ENCODE measurements at places on chromosomes 6 and 20.
A peak's percentile ranks its signal among the peaks of the same experiment; 100 is the strongest.

DNA sequence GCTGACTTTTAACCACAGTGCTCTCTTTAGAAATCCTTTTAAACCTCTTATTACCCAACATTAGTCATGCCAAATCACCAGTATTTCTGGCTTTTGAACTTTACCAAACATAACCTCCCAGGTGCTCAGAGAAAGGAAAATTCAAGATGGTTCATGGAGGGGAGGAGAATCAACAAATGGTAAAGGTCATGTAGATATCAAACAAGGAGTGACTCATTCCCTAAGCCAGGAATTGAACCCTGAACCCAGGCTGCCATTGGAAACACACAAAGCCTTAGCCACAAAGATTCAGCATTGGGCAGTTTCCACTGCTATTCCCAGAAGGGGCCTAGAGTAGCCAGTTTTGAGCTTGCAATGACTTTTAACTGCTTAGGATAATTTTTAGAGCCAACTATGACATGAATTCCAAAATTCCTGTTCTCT, 21.6 kb upstream of the ENTPD6 start:
- DNase-seq: no peak

DNA sequence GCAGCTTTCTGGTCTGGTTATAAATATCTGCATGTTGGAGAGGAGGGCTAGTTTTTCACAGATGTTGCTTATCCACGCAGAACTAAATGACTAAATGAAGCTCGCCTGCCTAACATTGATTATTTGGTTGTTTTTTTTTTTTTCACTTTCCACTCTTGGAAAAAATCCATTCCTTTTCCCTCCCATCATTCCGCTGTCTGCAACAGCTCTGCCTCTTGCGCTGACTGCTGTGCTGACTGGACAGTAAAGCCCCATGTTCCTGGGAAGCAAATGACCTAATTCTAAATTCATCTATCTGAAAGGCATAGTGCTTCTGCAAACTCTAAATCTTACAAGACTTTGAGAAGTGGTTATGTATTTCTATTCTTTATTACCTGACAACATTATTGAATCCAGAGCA, 255.5 kb upstream of the PLN start:
- no peak for DNase-seq

GRCh38 chr6:34350137-34350933, 42.1 kb downstream of the NUDT3 start:
- DNase-seq: no peak

GRCh38 chr20:49710971-49711666, 2.6 kb downstream of the B4GALT5 start:
- no peak for DNase-seq

DNA sequence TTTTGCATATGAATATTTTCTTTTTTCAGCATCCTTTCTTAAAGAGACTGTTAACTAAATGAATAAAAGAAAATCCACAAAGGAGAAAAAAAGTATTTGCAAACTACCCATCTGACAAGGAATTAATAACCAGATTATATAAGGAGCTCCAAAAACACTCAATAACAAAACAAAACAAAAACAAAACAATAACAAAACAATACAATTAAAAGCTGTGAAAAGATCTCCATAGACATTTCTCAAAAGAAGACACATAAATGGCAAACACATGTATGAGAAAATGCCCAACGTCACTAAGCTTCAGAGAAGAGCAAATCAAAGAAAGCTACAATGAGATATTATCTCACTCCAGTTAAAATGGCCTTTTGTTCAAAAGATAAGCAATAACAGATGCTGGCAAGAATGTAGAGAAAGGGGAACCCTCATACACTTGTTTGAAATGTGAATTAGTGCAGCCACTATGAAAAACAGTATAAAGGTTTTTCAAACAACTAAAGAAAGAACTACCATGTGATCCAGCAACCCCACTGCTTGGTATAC, 1310.0 kb upstream of the EYS start:
- DNase-seq: no peak

GRCh38 chr20:63738687-63739129, 868 bp upstream of the SLC2A4RG start:
- no peak for DNase-seq

- no peak for DNase-seq
These were observed 63.0 kb downstream of the ARID1B start for GRCh38 chr6:156840136-156840535.

- DNase-seq: no peak
These were observed 51.6 kb upstream of the BMP6 start for GRCh38 chr6:7674291-7674690.

DNA sequence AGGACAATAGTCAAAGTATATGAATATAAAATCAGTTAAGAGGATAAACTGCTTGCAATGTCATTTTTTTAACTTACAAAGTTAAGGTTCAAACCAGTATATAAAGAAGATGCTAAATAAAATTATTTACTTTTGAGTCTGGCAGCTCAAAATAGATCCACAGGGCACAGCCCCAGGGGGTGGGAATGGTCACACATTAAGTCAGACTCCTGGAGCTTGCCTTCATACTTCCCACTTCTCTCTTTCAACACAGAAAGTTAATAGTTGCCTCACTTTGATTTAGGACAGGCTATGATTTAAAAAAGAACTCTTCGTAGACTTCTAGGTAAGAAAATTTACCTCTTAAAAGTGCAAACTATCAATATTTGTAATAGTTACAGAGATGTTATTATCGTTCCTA, 158.3 kb upstream of the RUNX2 start:
- no peak for DNase-seq

DNA sequence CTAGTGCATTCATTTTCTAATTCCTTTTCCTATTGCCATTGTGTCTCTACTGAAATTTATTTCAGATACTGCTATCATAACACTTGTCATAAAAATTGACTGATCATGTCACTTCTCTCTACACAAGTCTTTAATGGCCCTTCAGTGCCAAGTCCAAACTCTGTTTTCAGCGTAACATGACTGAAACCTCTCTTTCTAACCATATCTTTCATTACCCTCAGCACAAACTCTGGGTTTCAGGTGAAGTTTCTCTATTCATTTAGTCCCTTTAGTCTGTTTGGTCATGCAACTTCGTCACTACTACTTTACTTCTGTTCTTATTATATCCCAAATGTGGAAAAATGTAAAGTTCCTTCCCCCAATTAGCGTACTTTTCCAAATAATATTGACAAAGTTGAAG, 234.9 kb downstream of the OGFRL1 start:
- DNase-seq: no peak

DNA sequence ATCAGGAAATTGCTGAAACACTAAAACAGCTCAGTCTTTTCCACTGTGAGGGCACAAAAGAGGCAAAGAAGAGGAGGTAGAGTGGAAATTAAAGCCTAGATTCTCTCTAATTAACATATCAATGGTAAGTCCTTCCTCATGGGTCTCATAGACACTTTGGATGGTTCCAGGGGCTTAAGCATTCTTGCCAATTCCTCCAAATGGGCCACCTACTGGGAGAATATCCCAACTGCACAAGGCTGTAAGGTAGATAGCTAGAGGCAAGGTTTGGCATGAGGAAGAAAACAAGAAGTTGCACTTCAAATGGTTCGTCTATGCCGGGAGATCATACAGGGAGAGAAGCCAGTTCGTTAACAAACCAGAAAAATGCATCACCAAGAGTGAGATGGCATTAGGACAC, 107.6 kb upstream of the KHDRBS2 start:
- no peak for DNase-seq

DNA sequence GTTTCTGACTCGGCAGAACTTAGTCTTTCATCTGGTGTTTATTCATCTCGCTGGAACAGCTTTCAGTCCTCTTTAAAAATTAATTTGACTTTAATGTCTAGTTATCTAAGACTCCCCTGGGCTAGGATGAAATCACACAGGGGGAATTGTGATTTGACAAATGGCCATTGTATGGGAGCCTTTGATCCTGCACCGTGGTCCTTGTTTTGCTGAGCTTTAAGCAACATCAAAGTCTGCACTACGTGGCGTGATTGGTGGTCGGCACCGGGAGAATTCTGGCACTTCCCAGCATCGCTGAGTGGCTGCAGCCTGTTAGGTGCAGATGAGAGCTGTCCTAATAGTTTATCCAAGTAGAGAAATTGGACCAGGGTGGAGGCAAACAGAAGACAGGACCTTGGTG, 146.9 kb downstream of the TBC1D7 start:
- DNase-seq: no peak

- DNase-seq: no peak
These were observed 25.0 kb upstream of the RNF144B start for GRCh38 chr6:18362058-18362561.

DNA sequence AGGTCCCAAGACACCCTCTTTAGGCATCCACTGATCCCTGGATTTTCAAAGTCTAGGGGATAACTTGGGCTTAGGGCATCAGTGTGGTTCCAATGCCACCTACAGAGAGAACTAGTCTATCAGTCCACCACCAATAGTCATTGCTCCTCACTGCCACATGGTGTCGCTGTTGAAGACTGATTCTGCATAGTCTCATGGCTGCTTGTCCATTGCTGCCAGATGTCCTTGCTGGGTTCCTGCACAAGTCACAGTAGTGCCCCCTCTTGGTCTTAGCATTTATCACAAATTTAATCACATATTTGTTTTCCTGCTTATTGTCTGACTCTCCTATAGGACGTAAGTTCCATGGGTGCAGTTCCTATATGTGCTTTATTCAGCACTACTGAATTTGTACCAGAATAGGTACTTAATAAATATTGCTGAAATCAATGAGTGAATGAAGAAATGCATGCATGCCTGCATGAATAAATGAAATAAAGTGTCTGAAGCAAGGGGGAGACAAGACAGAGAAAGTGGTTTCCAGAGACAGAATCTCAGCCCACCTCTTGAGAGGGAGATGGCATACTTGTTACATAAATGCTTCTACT, 45.9 kb upstream of the RALY start:
- DNase-seq: peak; percentile 41

- no peak for DNase-seq
These were observed 17.4 kb downstream of the HECA start for GRCh38 chr6:139152088-139152891.

GRCh38 chr6:114312931-114313330, 29.9 kb downstream of the HS3ST5 start:
- DNase-seq: no peak

GRCh38 chr6:97703661-97704060, 420.6 kb upstream of the MMS22L start:
- no peak for DNase-seq

Data from germinal center (tissue), 1 donor.